ENCODE measurements at places on chromosomes 1 and 21.

DNA sequence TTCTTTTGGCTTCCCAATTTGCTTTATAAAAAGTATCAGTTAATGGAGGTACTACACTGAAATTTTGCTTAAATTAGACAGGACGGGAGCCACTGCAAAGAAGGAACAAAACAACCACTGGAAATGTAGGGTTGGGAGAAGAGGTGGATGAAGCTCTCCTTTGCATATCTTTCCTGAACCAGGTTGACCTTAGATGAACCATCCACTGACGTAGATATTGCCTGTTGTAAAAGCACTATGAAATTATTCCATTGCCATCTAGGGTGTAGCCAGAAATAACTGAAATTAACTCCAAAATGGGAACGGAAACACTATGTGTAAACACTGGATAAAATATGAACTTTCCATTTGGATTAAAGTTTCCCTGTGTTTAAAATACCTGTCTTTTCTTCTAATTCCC, 1.2 kb upstream of the ABL2 start:
- DNase-seq, result no peak

- DNase-seq, result no peak
These were observed 25.2 kb downstream of the MAPKAPK2 start for GRCh38 chr1:206709772-206710459.

GRCh38 chr1:59522925-59523505, 226.1 kb downstream of the FGGY start:
- no peak for DNase-seq

DNA sequence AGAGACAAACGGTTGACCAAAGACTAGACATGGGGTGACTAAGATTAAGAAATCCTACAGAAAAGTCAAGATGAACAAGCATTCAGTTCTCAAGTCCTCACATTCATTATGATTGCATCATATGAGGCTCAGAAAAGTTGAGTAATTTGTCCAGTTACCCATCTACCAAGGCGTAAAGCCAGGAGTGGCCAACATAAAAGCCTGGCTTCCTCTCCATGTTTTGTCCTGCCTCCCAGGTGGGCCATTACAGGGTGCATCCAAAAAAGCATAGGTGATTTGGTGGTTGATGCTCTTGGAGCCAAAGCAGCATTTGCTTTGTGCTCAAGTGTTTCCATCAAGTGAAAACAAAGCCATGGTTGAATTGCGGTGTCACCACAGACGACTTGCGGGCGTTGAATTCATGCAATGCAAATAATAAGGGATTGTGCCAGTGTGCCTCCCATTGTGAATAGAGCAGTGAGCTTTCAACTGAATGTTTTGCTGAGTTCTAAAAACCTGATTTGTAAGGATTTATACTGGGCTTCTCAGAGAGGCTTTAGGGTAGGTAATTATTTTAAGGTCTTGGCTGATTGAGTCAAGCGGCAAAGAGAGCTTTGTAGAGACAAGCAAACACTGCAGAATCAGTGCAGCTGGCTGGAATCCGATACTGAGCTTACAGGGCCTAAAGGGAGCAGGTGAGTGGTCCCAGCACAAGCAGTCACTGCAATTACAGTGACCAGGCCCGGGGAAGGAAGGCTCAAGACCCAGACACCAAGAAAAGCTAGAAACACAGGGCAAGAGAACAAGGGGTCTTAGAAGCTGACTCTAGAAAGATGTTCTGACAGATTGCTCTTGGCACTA, 54.1 kb downstream of the KCNJ15 start:
- peak; percentile 90 for DNase-seq

- DNase-seq, result no peak
These were observed 202.9 kb downstream of the FMN2 start for GRCh38 chr1:240294566-240294965.

All from AG10803 (cell line).